ENCODE measurements at places on chromosomes 6 and 20. TPM values are rescaled to one million over a fixed set of nuclear protein-coding genes. Genes with fewer than 3 reads are reported as not detected.

- no peaks in the 10 kb centered on the region for H3K27me3 ChIP-seq
- no peaks in the 10 kb centered on the region for H3K36me3 ChIP-seq
- DNase-seq = no peak
- no peak overlapping the region for H3K4me3 ChIP-seq
These were observed 466.1 kb downstream of the BTBD3 start for GRCh38 chr20:12383821-12384220.

GRCh38 chr20:38043512-38044300 lies 10.2 kb downstream of the RPRD1B start:
- no peak for DNase-seq
- no peaks in the 10 kb centered on the region for H3K27me3 ChIP-seq
- no peaks in the 10 kb centered on the region for H3K4me1 ChIP-seq

Gene PTCRA
- total RNA-seq = 5.0 TPM

DNA sequence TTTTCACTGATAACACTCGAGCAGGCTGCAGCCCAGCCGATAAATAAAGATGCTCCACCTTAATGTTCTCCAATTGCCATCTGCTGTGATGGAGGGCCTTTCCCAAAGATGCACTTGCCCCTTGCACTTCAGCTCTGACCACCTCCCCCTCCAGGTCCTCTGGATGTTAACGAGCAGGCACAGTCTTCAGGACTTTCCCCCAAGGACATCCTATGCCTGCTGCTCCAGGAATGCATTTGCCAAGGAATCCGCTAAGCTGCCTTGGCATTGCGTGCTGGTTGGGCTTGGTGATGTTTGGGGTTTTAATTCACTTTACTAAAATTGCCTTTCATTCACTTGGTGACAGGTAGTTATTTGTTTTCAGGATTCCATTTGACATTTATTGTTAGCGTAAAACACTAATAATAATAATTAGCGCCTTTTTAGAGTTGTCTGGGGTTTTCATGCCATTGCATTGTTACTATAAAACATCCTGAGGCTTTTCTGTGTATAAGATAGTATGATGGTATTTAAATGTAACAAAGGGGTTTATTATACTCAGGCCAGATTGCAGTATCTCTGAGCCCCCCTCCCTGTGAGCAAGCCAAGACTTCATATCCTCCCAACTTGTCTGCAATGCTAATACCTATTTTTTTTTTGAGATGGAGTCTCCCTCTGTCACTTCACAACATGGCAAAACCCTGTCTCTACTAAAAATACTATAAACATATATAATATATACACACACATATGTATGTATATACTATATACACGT lies 66.7 kb upstream of the TSHZ2 start:
- no peaks in the 10 kb centered on the region for H3K27me3 ChIP-seq
- H3K27ac ChIP-seq = no peak overlapping the region
- DNase-seq = no peak
- H3K36me3 ChIP-seq = no peaks in the 10 kb centered on the region
- no peaks in the 10 kb centered on the region for H3K4me1 ChIP-seq

Measured in upper lobe of right lung (tissue), 1 donor.